ENCODE measurements at places on chromosomes 1 and 21.

GRCh38 chr1:2283991-2284895 is 56.1 kb downstream of the SKI start:
- no peak for DNase-seq

GRCh38 chr1:235336903-235337302 is 8.5 kb downstream of the GGPS1 start:
- no peak for DNase-seq

DNA sequence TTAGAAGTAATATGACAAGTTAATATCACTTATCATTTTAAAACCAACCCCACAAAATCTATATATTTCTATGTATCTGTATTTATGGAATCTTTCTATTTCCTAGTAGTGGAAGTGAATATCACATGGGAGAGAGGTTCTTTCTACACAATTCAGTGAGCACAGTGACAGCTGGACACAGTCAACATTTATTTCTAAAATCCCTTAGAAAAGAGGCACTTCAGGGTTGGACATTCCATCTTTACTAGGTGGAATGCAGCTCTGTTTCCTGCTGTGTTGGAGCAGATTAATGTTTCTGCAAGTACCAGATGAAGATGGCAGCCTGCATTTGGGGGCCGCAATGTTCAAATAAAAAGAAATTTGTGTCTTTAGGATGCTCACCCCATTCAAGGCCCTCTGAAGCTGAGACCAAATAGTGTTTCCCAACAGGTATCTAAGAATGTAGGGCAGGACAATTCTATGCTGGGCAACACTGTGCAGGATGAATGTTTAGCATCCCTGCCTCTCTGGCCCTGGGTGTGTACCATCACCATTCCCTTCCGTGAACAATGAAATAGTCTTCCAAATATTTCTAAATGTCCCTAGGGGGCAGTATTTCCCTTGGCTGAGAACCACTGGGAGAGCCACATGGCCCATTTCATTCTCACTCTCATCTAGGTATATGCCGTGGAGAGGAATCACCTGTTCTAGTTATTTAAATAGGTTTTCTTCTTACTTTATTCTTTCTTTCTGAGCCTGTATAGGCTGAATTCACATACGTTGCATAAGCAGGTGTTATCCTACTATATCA is 394.8 kb downstream of the PRDM2 start:
- DNase-seq, result no peak

- DNase-seq, result no peak
Measured at GRCh38 chr1:110502402-110503151, 16.4 kb downstream of the KCNA10 start.

- no peak for DNase-seq
Measured at GRCh38 chr1:180860535-180860934, 52.2 kb upstream of the KIAA1614 start.

DNA sequence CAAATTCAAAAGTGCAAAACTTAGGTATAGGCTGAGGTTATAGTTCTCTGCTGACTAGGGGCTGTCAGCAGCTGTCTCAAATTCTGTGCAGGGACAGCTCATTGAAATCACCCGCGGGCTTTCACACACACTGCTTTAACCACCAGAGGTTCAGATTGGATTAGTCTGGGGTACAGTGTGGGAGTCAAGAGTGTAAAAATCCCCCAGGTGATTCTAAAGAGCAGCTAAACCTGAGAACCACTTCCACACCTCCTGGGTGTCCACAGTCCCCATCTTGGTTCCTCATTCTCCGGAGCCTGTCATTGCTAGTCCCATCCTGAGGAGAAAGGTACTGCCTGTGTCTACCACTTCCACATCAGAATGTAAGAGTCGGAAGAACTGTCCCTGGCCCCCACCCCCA is 9.9 kb upstream of the TDRD10 start:
- no peak for DNase-seq

GRCh38 chr1:60402816-60403215 is 329.2 kb upstream of the C1orf87 start:
- no peak for DNase-seq

GRCh38 chr1:5269901-5270300 is 615.5 kb downstream of the AJAP1 start:
- no peak for DNase-seq

DNA sequence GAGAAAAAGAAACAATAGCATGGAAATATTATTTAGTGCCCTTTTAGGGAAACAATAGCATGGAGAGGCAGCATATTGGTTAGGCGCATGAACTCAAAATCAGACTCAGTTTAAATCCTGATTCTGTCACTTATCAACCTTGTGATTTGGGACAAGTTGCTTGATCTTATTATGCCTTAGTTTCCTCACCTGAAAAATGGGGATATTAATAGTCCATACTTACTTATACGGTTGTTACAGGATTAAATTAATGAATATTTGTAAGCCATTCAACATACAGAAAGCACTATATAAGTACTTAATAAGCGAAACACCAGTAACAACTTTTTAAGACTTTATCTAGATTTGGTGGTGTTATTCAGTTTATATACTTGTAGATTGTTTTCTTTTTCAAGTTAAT is 1.2 kb downstream of the TSEN15 start:
- DNase-seq, result no peak

GRCh38 chr1:22870201-22870871 is 102.3 kb downstream of the LACTBL1 start:
- DNase-seq, result no peak

GRCh38 chr21:14095056-14095455 is 115.7 kb downstream of the LIPI start:
- DNase-seq, result no peak

DNA sequence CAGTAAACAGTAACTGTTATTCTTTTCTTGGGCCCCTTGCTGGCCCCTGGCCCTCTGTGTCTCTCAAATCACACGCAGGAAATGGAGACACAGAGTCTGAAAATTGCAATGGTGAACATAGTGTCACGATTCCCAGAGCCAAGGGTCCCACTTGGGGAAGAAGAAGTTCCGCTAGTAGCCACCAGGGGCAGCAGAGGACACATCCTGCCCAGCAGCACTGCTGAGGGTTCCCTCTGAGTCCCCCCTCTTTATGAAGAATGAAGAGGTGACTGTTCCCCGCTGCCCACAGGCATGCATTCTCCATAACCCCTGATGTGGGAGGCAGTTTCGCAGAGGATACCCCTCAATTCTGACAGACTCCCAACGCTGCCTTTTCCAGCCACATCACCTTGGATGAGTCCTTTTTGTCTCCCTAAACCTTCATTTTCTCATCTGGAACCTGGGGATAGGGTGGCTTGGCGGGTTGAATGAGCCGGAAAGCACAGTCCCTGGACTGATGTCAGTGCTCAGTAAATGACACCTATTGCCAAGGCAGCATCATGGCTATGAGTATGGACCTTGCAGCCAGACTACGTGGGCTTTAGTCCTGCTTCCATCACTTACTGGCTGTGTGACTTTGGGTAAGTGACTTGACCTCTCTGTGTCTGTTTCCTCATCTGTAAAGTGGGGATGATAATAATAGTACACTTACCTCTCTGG is 238.0 kb upstream of the TMEM51 start:
- DNase-seq, result peak; percentile 44

- DNase-seq, result no peak
Measured at GRCh38 chr1:84847253-84848250, 45.5 kb downstream of the LPAR3 start.

- no peak for DNase-seq
Measured at GRCh38 chr1:171055966-171056643, 34.6 kb upstream of the FMO3 start.

- DNase-seq, result no peak
Measured at GRCh38 chr1:216461466-216461865, 38.2 kb upstream of the USH2A start.

DNA sequence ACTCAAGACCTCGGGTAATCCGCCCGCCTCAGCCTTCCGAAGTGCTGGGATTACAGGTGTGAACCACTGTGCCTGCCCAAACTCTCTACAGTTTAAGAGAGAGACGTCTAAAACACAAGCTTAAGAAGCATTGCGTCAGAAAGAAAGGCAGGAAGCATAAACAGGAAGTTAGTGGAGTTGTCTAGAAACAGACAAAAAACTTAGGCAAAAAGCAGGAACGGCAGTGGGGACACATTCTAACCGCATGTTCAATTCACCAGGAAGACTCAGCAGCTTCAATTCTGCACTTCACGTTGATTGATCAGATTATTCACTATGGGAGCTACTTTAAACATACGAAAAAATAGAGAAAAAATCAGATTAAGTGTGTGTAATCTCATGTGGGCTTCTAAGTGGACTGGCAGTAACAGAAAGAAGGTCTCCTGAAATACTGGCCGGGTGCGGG is 7.4 kb downstream of the CFAP74 start:
- no peak for DNase-seq

DNA sequence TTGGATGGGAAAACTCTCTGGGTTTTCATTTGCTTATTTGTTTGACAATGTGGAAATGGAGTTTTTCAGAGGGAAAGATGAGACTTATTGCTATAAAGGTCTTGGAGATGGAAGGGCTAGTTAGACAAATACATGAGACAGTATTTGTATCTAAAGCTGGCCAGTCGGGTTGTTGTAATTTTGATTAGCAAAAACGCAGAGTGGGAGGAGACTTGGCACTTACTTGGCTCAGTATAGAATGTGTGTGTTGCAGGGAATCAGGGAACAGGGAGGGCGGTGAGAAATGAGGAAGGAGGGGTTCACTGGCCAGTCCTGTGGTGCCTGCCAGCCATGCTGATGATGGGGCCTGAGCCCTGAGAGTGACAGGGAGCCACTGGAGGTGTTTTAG is 6.0 kb upstream of the FOXE3 start:
- DNase-seq, result no peak

- DNase-seq, result no peak
Measured at GRCh38 chr1:190897233-190897632, 419.6 kb upstream of the BRINP3 start.

DNA sequence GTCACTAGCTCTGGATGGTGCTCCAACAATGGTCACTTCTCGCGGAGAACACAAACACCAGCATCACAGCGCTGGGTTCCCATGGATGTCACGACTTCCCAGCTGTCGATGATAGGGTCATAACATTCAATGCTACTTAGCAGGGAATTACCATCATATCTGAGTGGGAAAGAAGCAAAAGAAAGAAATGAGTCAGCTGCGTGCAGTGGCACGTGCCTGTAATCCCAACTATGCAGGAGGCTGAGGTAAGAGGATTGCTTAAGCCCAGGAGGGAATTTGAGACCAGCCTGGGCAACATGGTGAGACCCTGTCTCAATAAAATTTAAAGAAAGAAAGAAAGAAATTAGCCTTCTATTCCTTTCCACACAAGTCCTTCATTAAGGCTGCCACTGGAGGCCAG is 3.6 kb upstream of the RABIF start:
- DNase-seq, result no peak

- no peak for DNase-seq
Measured at GRCh38 chr1:169102567-169102966, 3.9 kb upstream of the ATP1B1 start.

DNA sequence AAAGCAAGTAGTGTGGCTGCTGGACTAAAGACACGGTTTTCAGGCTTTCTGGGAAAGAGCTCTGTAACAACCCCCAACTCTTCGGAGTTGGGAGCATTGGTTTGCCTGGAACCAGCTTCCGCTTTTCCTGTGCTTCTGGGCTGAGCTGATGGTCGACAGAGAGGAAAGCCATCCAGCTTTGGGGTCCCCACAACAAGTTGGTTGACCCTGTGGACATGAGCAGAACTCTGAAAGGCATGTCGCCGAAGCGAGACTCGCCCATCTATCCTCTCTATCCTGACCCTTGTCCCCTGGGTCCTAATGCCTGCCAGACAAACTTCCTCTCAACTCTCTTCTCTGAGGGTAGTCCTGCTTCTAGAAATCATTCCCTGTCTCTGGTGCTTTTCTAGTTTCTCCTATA is 31.9 kb upstream of the FCGR2A start:
- no peak for DNase-seq

- no peak for DNase-seq
Measured at GRCh38 chr1:87084244-87084836, 169.9 kb downstream of the HS2ST1 start.

DNA sequence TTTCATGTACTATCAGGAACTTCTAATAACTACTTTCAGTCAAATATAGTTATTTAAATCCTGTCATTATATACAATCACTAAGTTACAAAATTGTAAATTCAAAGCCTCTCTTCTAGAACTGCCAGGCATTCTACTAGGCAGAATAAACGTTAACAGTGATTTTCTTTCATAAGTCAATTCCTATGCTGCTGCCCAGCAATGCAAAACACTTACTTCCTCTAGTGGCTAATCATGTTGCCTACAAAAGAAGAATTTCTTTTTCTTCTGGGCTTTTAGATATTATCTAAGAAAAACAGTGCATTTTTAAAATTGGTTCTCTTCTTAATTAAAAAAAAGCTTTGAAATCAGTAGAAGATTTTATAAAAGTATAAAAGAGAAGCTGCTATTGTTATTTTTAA is 509.8 kb upstream of the ADAMTS5 start:
- DNase-seq, result no peak

- no peak for DNase-seq
Measured at GRCh38 chr1:202123336-202123813, 658 bp downstream of the GPR37L1 start.

DNA sequence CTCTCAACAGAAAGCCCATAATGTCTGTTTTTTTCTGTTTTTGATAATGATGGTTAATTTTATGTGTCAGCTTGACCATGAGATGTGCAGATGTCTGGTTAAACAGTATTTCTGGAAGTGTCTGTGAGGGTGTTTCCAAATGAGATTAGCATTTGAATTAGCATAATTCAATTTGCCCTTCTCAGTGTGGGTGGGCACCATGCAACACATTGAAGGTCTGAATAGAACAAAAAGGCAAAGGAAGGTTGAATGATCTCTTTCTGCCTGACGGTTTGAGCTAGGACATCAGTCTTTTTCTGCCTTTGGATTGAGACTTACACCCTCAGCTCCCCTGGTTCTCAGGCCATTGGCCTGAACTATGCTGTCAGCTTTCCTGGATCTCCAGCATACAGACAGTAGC is 34.9 kb upstream of the SPATA6 start:
- no peak for DNase-seq

DNA sequence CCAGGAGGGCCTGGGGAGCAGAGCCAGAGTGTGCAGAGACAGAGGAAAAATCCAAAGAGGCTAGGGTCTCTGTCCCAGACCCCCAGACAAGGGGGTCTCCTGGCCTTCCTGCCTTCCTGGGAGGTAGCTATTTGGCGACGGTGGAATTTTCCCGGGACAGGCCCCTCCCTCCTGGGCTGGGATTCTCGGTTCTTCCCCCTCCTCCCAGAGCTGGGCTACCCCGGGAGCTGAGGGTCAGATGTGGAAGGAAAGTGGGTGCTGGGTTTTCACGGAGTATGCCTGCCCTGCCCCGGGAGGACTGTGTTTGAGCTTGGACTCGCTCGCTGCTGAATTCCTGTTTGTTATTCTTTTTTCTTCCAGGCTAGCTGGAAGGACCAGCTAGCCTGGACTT is 759 bp downstream of the AMPD2 start:
- DNase-seq, result no peak

DNA sequence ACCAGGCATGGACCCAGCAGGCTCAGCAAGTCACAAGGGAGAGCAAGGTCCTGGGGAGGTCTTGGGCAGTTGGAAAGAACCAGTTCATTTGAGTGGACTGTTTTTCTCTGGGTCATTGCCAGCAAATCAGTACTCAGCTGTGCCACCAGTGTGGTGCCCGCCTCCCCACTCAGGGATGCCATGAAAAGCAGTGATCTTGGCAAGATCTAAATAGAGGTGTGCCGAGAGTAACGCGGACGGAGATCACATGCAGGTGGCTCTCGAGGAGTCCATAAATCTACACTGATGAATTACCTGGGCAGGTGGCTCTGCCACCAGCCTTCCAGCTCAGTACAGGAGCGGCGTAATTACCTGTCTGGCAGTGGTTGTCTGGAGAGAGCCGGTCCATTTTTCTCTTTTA is 642.2 kb downstream of the PTPRU start:
- DNase-seq, result no peak

All from activated CD4-positive, CD25-positive, alpha-beta regulatory T cell treated with anti-CD3 and anti-CD28 coated beads, Interleukin-2, amount 50 U/mL, for 72 hours (primary cell).